Small intestine (tissue), 16 donors: ENCODE measurements at places on chromosomes 6 and 20. TPM values are rescaled to one million over a fixed set of nuclear protein-coding genes. Genes with fewer than 3 reads are reported as not detected.

DNA sequence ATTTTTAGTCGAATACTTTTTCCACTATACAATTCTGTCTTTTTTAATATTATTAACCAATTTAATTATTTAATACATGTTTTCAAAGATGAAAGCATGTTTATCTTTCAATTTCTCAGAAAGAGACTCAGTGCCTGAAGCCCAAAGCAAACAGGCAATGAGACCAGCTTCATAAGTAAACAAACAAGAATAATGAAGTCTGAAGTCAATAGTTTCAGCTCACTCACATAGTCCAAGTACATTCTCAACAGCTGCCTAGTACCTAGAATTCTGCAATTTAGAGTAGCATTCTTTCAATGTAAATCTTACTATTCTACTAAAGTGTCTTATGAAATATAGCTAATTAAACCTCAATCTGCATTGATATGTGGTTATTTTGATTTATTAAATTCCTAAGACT lies 626.5 kb upstream of the NRSN1 start:
- no peaks in the 10 kb centered on the region for H3K4me1 ChIP-seq
- no peaks in the 10 kb centered on the region for H3K36me3 ChIP-seq
- no peak overlapping the region for H3K27ac ChIP-seq
- H3K4me3 ChIP-seq: no peak overlapping the region

FAXC gene
- polyA plus RNA-seq: 1.4 TPM

- H3K4me3 ChIP-seq: no peak overlapping the region
- H3K4me1 ChIP-seq: no peaks in the 10 kb centered on the region
- no peak overlapping the region for H3K27ac ChIP-seq
- DNase-seq: no peak
- peaks cover 3% of the 10 kb centered on the region for H3K27me3 ChIP-seq
Measured at GRCh38 chr20:2729251-2729713, 36.7 kb downstream of the EBF4 start.

DNA sequence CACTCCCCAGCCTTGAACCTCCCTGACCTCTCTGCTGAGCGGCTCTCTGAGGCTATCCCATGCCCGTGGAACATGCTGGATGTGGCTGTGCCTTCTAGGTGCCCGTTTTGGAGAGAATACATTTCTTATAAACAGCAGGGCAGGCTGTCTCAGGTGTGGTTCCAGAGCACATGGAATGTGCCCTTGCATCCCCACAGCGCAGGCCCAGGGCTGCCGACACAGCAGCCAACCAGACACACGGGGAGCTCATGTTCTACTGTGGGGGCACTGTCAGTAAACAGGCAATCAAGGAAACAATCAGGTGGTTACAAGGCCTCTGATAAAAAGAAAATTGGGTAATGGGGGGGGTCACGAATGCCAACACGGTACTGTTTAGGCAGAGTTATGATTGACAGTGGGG lies 30.8 kb downstream of the FOXC1 start:
- H3K4me1 ChIP-seq: peaks cover 13% of the 10 kb centered on the region
- no peaks in the 10 kb centered on the region for H3K36me3 ChIP-seq
- no peak overlapping the region for H3K4me3 ChIP-seq
- H3K27ac ChIP-seq: no peak overlapping the region
- no peak for DNase-seq
- no peaks in the 10 kb centered on the region for H3K27me3 ChIP-seq

TOX2 gene
- polyA plus RNA-seq: 10.6 TPM

BPIFB2 gene
- not detected for polyA plus RNA-seq

GRCh38 chr20:57392512-57393271 lies 1.5 kb downstream of the RBM38 start:
- no peaks in the 10 kb centered on the region for H3K27me3 ChIP-seq
- H3K4me3 ChIP-seq: peak overlapping the region; percentile 47
- peaks cover 49% of the 10 kb centered on the region for H3K36me3 ChIP-seq
- H3K4me1 ChIP-seq: no peaks in the 10 kb centered on the region
- H3K27ac ChIP-seq: no peak overlapping the region
- DNase-seq: peak; percentile 71

DNA sequence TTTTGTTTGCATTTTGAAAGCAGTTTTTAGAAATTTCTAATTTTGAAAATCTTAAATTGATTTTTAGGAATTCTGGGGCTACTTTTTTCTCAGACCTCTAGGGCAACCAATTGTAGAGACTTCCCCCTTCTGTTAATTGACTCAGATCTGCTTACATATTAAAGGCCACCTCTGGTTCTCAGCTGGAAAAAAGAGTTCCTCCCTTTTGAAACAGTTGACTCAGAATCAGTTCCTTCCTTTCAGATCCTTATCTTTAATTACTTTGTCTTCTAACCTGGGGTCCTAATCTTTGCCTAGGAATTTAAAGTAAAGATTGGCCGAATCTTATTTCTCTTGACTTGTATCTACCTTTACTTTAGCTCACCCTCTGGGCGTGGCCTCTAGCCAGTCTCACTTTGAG lies 146.8 kb downstream of the LAMA2 start:
- H3K4me3 ChIP-seq: no peak overlapping the region
- DNase-seq: no peak
- no peaks in the 10 kb centered on the region for H3K27me3 ChIP-seq
- no peaks in the 10 kb centered on the region for H3K4me1 ChIP-seq

UBD gene
- polyA plus RNA-seq: 17.0 TPM

- H3K27ac ChIP-seq: no peak overlapping the region
- no peak for DNase-seq
Measured at GRCh38 chr20:50516935-50517816, 7.0 kb downstream of the PTPN1 start.

- no peak overlapping the region for H3K4me3 ChIP-seq
- no peak for DNase-seq
- H3K27me3 ChIP-seq: peaks cover 2% of the 10 kb centered on the region
- H3K4me1 ChIP-seq: no peaks in the 10 kb centered on the region
- no peaks in the 10 kb centered on the region for H3K36me3 ChIP-seq
Measured at GRCh38 chr6:129966125-129966524, 52.3 kb upstream of the L3MBTL3 start.

MAPK13 gene
- polyA plus RNA-seq: 86.7 TPM

DNA sequence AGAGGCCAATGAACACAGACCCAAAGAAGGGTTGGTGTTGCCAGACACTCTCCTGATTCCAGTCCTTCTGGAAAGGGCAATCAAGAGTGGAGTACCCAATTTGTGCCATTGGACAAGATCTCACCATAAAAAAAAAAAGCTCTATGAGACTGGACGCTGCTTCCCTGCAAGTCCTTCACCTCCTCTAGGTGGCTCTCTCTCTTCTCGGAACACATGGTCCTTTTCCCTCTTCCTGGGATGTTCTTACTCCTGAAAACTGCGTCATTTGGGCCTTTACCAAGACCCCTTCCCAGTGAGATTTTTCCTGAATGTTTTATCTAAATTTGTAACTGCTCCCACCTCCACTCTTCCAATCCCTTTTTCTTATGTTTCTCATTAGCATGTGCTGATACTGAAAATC lies 280.8 kb downstream of the FOXA2 start:
- no peak overlapping the region for H3K27ac ChIP-seq
- H3K4me3 ChIP-seq: no peak overlapping the region
- no peaks in the 10 kb centered on the region for H3K4me1 ChIP-seq
- no peaks in the 10 kb centered on the region for H3K36me3 ChIP-seq
- H3K27me3 ChIP-seq: no peaks in the 10 kb centered on the region

GRCh38 chr20:10994991-10995700 lies 321.3 kb upstream of the JAG1 start:
- no peaks in the 10 kb centered on the region for H3K36me3 ChIP-seq
- no peaks in the 10 kb centered on the region for H3K4me1 ChIP-seq
- DNase-seq: no peak
- no peak overlapping the region for H3K27ac ChIP-seq

DNA sequence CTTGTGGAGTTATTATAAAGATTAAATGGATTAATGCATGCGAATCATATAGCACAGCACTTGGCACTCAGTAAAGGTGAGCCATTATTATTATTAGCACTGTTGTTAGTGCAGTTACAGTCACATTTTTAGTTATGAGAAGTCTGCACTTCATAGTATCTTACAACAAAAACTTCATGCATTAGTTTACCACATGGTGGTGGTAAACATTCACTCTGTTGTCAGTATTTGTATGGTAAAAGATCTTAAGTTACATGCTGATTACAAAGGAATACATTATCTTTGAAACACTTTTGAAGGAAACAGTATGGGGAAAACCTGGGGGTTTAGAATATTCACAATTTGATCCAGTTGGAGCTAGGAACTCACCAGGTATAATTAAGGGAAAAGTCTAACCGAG lies 20.8 kb downstream of the TMEM14A start:
- no peaks in the 10 kb centered on the region for H3K27me3 ChIP-seq
- no peak overlapping the region for H3K27ac ChIP-seq
- no peaks in the 10 kb centered on the region for H3K36me3 ChIP-seq

XKR7 gene
- 0.21 TPM for polyA plus RNA-seq

GRCh38 chr6:2109796-2110195 lies 135.6 kb downstream of the GMDS start:
- no peak for DNase-seq
- no peak overlapping the region for H3K27ac ChIP-seq
- H3K36me3 ChIP-seq: peaks cover 10% of the 10 kb centered on the region
- H3K27me3 ChIP-seq: no peaks in the 10 kb centered on the region
- H3K4me1 ChIP-seq: no peaks in the 10 kb centered on the region

ULBP2 gene
- not detected for polyA plus RNA-seq

DNA sequence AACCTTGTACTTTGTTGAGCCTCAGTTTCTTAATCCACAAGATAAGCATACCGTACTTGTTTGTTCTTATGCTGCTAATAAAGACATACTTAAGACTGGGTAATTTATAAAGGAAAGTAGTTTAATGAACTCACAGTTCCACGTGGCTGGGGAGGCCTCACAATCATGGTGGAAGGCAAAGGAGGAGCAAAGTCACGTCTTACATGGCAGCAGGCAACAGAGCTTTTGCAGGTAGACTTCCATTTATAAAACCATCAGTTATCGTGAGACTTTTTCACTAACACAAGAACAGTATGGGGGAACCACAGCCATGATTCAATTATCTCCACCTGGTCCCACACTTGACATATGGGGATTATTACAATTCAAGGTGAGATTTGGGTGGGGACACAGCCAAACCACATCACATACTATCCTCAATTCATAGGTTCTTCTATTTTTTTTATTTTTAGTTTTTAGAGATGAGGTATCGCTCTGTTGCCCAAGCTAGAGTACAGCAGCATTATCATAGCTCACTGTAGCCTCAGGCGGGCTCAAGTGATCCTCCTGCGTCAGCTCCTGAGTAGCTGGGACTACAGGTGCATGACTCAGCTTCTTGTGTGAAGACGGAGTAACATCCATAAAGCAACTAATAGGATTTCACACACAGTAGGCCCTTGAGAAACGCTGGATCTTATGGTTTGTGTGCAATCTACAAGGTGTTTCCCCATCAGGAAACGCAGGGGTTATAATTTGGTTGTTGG lies 76.7 kb upstream of the IYD start:
- no peak overlapping the region for H3K27ac ChIP-seq
- no peaks in the 10 kb centered on the region for H3K36me3 ChIP-seq
- no peak overlapping the region for H3K4me3 ChIP-seq

SIRPA gene
- polyA plus RNA-seq: 17.8 TPM

GRCh38 chr6:88493717-88494116 lies 327.6 kb upstream of the CNR1 start:
- no peaks in the 10 kb centered on the region for H3K36me3 ChIP-seq
- no peaks in the 10 kb centered on the region for H3K27me3 ChIP-seq
- H3K4me1 ChIP-seq: no peaks in the 10 kb centered on the region

DNA sequence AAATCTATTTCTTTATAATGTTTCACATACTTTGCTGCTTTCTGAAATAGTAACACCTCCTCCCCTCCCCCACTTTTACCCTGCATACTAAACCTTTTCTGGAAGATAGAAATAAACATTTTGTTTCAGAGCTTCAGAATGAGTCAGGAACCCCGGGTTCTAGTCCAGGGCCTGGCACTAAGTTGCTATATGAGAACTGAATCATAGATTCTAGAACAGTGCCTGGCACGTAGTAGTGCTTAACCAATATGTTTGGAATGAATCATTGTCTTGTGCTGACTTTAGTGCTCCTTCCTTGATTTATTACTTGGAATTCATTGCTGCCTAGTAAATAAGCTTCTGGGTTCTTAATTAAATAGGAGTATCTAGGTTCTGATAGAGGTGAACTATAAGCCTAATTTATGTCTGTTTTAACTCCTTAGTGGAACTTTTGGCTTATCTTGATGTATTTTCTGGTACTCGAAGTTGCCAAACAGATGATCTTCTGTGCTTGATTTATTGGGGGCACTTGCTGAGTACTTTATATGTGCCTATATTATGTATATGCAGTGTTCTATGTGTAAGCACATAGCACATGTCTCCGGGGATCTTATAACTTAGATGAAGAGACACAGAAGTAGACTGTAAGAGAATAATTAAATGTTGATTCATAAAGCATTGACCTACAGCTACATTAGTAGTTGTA lies 18.6 kb downstream of the TAB2 start:
- H3K27ac ChIP-seq: no peak overlapping the region
- peaks cover 8% of the 10 kb centered on the region for H3K4me1 ChIP-seq
- no peaks in the 10 kb centered on the region for H3K27me3 ChIP-seq
- no peak for DNase-seq

GRCh38 chr6:7142918-7143475 lies 35.2 kb downstream of the RREB1 start:
- peak overlapping the region; percentile 51 for H3K27ac ChIP-seq
- H3K36me3 ChIP-seq: no peaks in the 10 kb centered on the region
- H3K4me1 ChIP-seq: peaks cover 10% of the 10 kb centered on the region
- H3K27me3 ChIP-seq: no peaks in the 10 kb centered on the region
- DNase-seq: no peak
- no peak overlapping the region for H3K4me3 ChIP-seq

SERPINB6 gene
- 306 TPM for polyA plus RNA-seq

GRCh38 chr6:444653-445275 lies 53.2 kb downstream of the IRF4 start:
- no peak overlapping the region for H3K4me3 ChIP-seq
- no peaks in the 10 kb centered on the region for H3K4me1 ChIP-seq
- no peak for DNase-seq
- no peaks in the 10 kb centered on the region for H3K27me3 ChIP-seq
- H3K36me3 ChIP-seq: no peaks in the 10 kb centered on the region

GRCh38 chr20:21705575-21706260 lies at the start of gene PAX1:
PAX1 (plus strand) TSS chr20:21705664; CDS start chr20:21705713, 49 bp downstream.
- no peaks in the 10 kb centered on the region for H3K4me1 ChIP-seq
- no peak for DNase-seq
- peaks cover 30% of the 10 kb centered on the region for H3K27me3 ChIP-seq
- no peak within 1 kb of the TSS for H3K27ac ChIP-seq

PGC gene
- polyA plus RNA-seq: 0.03 TPM

- no peaks in the 10 kb centered on the region for H3K4me1 ChIP-seq
- no peak overlapping the region for H3K27ac ChIP-seq
Measured at GRCh38 chr6:153591159-153591558, 447.9 kb upstream of the OPRM1 start.

GPX6 gene
- polyA plus RNA-seq: not detected

DNA sequence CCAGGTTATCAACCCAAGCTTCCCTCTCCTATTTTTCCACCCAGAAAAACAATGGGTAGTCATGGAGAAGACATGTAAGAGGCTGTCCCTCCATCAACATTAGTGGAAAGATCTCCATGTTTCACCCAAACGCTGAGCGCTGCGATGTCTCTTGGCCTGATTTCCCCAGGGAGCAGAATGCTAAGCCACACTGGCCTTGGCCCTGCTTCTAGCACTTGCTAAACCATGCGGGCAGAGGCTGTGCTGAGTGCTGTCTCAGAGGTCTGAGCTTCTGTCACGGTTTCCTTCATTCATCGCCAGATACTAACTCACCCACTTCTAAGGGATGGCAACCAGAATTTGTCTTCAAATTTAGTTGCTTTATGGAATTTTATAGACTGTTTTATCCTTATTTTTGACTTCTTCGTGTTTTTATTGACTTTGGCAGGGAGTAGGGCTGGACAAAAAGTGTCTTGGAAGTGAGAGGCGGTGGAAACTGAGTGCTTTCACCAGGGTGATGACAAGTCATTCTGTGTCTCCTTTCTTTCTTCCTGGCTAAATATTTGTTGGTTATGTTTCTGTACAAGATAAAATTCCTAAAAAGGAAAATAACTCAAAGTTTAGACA lies 181.4 kb upstream of the UST start:
- no peak overlapping the region for H3K27ac ChIP-seq
- no peak overlapping the region for H3K4me3 ChIP-seq
- DNase-seq: no peak
- H3K36me3 ChIP-seq: no peaks in the 10 kb centered on the region
- H3K27me3 ChIP-seq: no peaks in the 10 kb centered on the region
